Stimulated activated CD8-positive, alpha-beta memory T cell treated with anti-CD3 and anti-CD28 coated beads, Interleukin-4, amount 100 ng/mL, for 1 hour (primary cell): ENCODE measurements at places on chromosomes 13 and 19.
A peak's percentile ranks its signal among the peaks of the same experiment; 100 is the strongest.

DNA sequence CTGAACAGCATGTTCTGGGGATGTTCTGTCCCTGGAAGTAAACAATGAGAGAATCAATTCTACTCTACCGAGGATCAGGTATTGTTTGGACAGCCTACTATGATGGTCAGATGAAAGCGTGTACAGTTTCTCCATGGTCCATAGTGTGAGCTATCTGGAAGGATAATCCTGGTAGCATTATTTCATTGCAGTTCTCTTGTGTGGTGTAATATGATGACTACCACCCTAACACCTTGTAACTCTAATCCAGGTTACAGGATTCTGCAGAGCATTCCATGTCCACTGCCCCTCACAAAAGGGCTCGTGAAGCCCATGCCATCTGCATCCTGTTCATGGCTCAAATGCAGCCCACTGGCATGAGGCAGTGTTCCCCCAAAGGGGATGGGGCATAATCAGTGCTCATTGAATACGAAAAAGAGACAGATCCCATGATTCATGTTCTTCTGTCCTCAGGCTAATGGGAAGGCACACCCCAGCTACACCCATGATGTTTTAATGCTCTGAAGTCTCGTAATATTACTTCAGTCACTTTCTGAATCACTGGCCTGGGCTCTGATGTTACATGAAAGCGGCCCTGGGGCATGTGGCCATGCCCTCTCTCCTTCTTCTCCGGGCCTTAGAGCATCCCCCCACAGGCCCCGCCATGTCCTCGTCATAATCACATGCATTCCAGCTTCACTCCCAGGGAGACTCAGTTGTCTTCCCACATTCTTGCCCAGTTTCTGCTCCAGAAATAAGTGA lies 68.4 kb downstream of the HSPH1 start:
- no peak for DNase-seq

GRCh38 chr13:112341976-112342735 lies 34.0 kb upstream of the SPACA7 start:
- DNase-seq: no peak

DNA sequence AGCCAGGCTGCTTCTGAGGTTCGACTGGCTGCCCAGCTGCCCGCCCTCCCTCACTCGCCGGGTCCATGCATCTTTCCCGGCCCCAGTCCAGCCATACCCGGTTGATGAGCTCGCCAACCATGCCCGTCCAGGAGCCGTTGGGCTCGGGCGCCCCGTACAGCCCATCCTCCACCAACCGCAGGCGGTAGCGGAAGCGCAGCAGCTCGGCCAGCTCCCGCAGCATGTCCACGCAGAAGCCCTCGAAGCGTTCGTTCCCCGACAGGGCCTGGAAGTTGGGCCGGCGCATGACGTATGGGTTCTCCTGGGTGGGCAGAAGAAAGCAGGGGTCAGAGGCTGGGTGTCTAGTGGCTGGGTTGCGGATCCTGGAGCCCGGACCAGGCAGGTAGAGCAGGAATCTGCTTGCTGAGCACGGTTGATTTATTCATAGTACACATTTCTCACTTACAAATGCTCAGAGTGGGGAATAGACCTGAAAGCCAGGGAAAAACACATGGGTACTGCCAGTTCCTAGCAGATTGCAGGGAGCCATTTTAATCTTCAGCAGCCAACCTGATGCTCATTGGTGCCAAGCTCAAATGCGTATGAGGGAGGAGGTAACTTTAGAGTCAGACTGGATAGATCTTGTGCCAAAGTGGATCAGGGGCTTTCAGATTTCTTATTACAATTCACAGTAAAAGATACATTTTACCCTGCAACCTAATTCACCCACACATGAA lies 27.4 kb downstream of the GRIK5 start:
- DNase-seq: no peak

- DNase-seq: no peak
Measured at GRCh38 chr19:11400798-11401197, 16.7 kb upstream of the EPOR start.

- no peak for DNase-seq
Measured at GRCh38 chr19:5727453-5728050, 7.1 kb downstream of the CATSPERD start.

- DNase-seq: no peak
Measured at GRCh38 chr19:30070968-30071632, 129.1 kb downstream of the URI1 start.

DNA sequence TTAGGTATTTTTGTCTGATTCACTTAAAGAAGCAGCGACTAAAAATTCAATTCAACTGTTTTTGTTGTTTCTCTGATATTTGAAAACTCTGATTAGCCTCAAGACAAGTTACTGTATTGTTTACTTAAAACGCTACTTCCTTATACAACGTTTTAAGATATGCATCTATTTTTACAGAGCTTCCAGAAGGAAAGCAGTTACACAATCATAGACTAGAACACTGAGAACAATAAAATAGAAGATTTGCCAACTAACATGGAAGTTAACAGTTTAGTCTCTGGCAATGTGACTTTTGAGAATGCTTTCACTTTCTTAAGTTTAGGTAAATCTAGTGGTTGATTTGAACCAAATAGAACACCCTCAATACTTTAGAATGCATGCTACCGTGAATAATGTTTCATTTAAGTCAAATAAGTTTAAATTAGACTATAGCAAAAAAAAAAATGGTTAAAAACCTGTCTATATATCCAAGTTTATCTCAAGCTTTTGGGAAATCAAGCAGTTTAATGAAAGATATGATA lies 614.8 kb downstream of the DACH1 start:
- DNase-seq: no peak

DNA sequence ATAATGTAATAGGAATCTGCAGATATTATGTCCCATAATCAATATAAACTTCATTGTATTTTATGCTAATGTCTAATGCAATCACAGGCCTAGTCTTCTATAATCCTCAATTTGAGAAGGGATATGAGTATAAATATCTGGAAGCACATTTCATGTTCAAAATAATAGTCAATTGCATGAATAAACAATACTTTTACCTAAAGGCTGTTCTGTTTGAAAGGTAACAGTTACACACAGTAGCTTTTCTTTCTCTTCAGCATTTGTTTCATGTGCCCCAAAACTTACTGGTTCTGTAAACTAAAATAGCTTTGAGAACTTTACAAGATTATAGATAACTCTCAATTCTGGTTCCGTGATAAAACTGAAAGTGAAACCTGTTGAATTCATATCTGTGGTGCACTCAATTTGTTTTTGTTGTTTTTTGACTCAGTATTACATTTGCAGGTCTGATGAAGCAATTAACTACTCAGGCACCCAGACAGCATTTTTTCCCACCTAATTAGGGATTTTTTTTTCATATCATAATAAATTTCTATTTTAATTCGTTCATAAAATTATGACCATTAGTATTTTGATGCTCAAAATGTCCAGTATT lies 1193.8 kb downstream of the SLITRK1 start:
- DNase-seq: no peak

DNA sequence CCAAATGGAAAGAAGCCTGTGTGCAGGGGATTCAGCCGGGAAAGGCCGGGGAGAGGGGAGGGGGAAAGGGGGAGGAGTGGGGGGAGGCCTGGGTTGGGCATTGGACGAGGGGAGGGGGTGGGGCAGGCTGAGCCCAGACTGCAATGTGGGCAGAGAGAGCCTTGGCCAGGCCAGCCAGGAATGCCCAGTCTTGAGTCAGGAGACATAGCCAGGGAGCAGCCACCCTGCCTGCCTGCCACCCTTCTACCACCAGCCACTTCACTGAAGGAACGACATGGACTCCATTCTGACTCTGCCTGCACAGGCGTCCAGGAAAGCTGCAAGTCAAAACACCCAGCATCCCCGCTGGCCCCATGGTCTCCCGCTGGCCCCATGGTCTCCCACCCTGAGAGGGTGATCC lies 498 bp downstream of the PROZ start:
- DNase-seq: no peak

- peak; percentile 80 for DNase-seq
Measured at GRCh38 chr13:41456768-41457588, at the start of gene RGCC. Gene RGCC (plus strand): TSS chr13:41457550. CDS start chr13:41457708, 158 bp downstream.
